ENCODE measurements at places on chromosomes 5 and 9.

- DNase-seq: no peak
These were observed 180.8 kb downstream of the RGS3 start for GRCh38 chr9:113644321-113644720.

DNA sequence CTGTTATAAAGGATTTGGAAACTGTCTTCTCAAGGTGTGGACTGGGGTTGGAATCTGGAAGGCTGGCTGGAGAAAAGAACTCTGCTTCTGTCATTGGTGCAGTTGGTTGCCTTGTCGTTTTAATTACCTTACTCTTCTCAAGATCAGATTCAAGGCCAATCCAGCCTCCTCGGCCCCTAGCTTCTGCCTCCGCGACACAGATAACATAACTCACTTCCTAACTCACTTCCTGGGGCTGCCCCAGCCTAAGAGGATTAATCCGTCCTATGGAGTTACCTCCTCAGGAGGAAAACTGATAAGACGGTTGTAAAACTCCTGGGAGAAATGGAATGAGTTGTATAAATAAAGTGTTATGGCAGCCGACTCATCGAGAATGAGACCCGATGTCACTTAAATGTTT lies 389.1 kb upstream of the WWC1 start:
- DNase-seq: no peak

DNA sequence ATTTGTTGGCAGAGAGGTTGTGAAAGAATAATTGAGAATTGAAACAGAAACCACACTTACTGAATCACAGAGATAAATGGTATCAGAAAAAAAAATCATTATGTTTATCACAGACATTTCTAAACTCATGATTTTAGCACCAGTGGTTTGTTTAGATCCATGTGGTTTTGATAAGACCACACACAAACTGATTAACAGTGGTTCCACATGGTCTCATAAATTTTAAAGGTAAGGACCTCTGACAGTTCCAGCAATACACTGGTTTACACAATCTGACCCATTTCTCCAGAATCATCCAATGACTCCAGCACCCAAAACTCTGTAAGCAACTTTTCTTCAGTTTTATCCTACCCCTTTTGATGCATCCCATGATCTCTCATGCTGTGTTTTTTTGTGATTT lies 261.2 kb downstream of the ANXA1 start:
- no peak for DNase-seq

- DNase-seq: no peak
These were observed 15.6 kb downstream of the NDUFAF2 start for GRCh38 chr5:60960591-60960990.

DNA sequence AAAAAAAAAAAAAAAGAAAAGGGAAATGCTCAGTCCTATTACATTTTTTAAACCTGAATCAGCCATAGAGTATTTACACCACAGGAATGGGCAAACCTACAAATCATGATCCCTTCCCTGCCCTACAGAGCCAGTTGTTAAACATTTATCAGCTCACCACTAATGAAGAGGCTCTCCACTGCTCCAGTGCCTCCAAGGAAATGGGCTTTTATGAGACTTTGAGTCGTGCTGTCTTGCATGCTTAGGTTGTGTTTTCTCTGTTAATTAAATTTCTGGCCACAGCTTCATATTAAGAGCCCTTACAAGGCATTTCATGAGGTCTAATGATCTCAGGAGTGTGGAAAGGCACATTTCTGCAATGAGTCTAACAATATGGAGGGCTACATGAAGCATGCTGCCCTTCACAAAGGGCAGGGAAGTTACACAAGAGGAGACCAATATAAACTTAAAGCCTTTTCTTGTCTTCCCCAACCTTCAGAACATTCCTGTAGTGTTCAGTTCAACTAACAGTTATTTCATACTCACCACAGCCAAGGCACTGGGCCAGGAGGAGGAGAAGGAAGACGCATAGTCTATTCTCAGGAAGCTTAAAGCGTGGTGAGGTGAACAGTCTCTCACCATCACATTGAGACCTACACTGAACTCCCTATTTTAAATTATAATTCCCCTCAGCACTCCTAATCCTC lies 140.1 kb upstream of the ABCA1 start:
- no peak for DNase-seq

DNA sequence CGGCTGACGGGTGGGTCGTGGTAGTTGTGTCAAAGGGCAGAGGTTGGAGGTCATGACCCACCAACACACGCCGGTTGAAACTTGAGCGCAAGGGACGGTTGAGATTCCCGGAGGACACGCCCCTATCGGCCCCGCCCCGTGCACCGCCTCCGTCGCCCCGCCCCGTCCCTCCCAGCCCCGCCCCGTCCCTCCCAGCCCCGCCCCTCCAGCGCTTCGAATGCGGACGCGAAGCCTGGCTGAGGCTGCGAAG lies 226 bp upstream of the RANBP17 start:
- DNase-seq: no peak

- DNase-seq: no peak
These were observed 139.3 kb downstream of the EMB start for GRCh38 chr5:50301756-50302155.

- DNase-seq: no peak
These were observed 37.2 kb downstream of the DCAF12 start for GRCh38 chr9:34089311-34089710.

DNA sequence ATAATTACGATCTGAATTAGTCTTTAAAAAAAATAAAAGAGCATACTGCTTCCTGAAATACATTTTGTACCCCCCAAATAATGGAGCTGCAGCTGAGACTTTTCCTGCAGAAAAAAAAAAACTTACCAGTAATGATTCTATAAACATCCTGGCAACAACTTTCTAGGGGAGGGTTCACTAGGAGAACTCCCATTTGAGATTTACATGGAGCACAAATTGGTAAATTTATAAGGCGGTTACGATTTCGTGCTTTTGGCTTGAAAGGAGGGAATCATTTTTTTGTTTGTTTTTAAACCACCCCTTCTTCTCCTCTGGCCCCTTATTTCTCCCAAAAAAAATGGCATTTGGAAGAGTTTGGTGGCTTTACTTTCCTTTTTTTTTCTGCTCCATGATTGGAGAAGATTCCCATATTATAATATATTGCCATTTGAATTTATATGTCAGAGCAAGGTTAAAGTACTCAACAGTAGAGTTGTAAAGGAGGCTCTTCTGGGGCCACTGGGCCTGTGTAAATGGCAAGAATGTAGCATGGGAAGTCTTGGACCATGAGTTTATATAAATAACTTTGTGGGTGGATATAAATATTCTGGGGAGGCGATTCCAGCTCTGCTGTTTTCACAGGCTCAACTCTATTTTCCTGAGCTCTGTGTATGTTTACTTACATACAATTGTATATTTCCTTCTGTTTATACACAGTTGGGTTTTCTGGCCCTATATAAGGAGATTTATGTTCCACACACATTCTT lies 159.9 kb downstream of the CSNK1G3 start:
- no peak for DNase-seq

- peak; percentile 43 for DNase-seq
These were observed 222.6 kb downstream of the ROR2 start for GRCh38 chr9:91727316-91727861.

Data from umbilical cord (tissue), 2 donors.